ENCODE measurements at places on chromosomes 1 and 21. TPM values are rescaled to one million over a fixed set of nuclear protein-coding genes. Genes with fewer than 3 reads are reported as not detected.

GRCh38 chr21:42382915-42383314 lies 12.9 kb downstream of the TMPRSS3 start:
- DNase-seq = peak; percentile 53

- no peak for DNase-seq
Measured at GRCh38 chr1:51750218-51750617, 128.3 kb downstream of the NRDC start.

- DNase-seq = peak; percentile 18
Measured at GRCh38 chr1:1283821-1284220, 3.6 kb downstream of the SCNN1D start.

- DNase-seq = no peak
Measured at GRCh38 chr1:18513995-18514394, 33.3 kb downstream of the KLHDC7A start.

GRCh38 chr1:21811875-21812305 lies at the start of gene LDLRAD2:
TSS of gene LDLRAD2 (plus strand) at chr1:21812265. CDS start at chr1:21812452, 187 bp downstream.
- no peak for DNase-seq

DNA sequence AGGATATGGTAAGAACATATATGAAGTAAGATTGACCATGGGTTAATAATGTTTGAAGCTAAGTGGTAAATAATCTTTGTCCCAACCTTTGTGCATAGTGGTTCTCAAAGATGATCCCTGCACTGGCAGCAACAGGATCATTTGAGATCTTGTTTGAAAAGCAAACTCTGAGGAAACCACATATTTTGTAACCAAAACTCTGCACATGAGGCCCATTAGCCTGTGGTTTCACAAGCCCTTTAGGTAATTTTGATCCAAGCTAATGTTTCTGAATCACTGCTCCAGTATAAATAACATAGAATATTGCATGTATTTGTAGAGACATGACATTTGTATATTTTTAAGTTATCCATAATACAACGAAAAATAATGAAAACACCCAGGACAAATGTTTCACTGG lies 147.9 kb upstream of the RGS18 start:
- no peak for DNase-seq

GRCh38 chr1:193115629-193116227 lies 6.1 kb upstream of the CDC73 start:
- no peak for DNase-seq

DNA sequence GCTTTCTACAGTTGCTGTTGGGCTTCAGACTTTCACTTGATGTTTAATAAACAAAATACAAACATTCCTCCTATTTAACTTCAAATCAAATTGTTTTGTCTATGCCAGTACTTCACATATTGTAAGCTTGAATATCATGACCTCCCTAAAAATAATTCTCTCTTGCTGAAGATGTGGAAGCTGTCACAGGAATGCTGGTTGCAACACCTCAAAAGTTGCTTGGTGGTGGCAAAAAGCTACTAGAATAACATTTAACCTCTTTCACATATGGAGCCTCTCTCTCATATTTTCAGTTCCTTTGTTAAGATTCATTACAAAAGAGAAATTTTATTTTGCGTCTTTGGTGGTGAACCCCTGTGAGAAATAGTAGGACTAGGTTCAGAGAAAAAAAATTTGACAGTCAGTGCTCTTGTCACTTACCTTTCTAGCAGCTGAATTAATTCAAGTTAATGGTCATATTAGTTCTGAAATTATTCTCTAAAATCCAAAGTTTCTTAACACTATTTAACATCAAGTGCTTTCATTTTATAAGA lies 25.5 kb upstream of the F13B start:
- DNase-seq = no peak

DNA sequence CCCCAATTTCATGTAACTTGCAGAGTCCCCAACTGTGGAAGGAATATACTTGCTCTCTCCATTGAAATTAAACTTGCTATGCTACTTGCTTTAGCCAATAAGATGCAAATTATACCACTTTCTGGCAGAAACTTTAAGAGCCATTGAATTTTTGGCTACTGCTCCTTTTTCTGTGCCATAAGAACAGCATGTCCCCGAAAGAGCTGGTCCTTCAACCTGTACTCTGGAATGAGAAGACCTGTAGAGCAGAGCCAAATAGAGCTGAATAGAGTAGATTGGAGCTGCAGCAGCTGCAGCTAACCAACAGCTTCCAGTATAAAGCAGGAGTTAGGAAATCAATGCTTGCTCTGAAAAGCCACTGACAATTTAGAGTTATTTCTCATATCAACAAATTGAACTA lies 472.3 kb upstream of the B3GALT2 start:
- no peak for DNase-seq

DNA sequence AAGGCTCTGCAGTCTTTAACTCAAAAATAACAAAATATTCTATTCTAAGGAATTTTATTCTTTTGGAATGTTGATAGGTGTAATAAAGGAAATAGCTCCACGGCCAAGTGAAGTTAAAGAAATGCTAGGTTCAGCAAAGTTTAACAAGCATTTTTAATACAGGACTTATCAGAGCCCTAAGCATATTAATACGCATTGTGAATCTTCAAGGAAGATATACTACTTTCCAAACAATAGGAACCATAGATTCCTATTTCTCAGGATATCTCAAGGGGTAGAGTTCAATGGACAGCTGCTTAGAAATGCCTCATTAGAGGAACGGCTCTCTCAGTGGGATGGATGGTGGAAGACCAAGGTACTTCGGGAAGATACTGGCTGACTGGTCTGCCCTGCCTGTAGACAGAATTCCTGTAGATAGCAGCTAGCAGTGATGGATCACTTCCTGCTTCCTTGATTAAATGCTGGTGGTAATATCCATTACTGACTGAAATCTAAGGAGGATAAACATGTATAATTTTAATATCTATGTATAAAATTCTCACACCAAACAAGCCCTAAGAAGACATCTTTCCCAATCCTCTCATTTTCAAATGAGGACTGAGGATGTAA lies 8.1 kb upstream of the LRRC8C start:
- DNase-seq = no peak

- no peak for DNase-seq
Measured at GRCh38 chr1:4754816-4755215, 100.4 kb downstream of the AJAP1 start.

DNA sequence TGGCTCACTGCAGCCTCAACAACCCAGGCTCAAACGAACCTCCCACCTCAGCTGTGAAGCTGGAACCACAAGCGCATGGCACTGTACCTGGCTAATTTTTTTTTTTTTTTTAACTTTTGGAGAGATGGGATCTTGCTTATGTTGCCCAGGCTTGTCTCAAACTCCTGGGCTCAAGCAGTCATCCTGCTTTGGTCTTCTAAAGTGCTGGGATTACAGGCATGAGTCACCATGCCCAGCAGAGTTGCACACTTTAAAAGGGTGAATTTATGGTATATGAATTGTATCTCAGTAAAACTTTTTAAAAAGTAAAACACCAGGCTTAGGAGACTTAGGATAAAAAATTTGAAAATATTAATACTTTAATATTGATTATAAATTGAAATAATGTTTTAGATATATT lies 99.1 kb downstream of the CLEC20A start:
- DNase-seq = no peak

- DNase-seq = no peak
Measured at GRCh38 chr1:99682291-99682751, 36.4 kb downstream of the PALMD start.

FAM110D gene
- 4.0 TPM for total RNA-seq

POMGNT1 gene
- total RNA-seq = 129 TPM

SLAMF9 gene
- total RNA-seq = not detected

WNT9A gene
- total RNA-seq = 0.73 TPM

RGS1 gene
- 0.32 TPM for total RNA-seq

PAPPA2 gene
- total RNA-seq = 0.35 TPM

ZNF695 gene
- total RNA-seq = not detected

FCMR gene
- 6.3 TPM for total RNA-seq
